ENCODE measurements at places on chromosomes 2 and 18.

GRCh38 chr2:15800495-15801329 is 139.6 kb upstream of the MYCN start:
- peaks cover 14% of the 10 kb centered on the region for H3K27me3 ChIP-seq
- H3K36me3 ChIP-seq, result no peaks in the 10 kb centered on the region
- H3K4me1 ChIP-seq, result no peaks in the 10 kb centered on the region
- ATAC-seq, result peak; percentile 13
- no peak overlapping the region for H3K4me3 ChIP-seq
- no peak overlapping the region for H3K27ac ChIP-seq

GRCh38 chr18:80166725-80167124 is 57.7 kb downstream of the ADNP2 start:
- ATAC-seq, result no peak
- H3K4me1 ChIP-seq, result peaks cover 7% of the 10 kb centered on the region
- H3K4me3 ChIP-seq, result no peak overlapping the region
- peaks cover 6% of the 10 kb centered on the region for H3K36me3 ChIP-seq

DNA sequence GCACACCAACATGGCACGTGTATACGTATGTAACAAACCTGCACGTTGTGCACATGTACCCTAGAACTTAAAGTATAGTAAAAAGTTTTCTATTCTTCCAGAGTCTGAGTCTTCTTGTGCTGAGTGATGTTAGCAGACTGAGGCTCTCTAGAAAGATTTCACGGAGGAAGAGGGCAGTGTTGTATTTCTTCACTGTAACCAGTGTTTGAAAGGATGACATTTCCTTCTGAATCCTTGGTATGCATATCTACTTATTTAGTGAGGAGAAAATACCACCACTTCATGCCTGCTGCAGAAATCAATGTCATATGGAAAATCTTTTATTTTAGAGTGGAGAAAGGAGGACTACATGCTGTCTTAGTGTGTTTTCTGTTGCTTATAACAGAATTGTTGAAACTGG is 357.1 kb downstream of the CCDC85A start:
- no peak for ATAC-seq
- no peaks in the 10 kb centered on the region for H3K27me3 ChIP-seq
- no peaks in the 10 kb centered on the region for H3K36me3 ChIP-seq
- H3K4me1 ChIP-seq, result no peaks in the 10 kb centered on the region

- no peaks in the 10 kb centered on the region for H3K36me3 ChIP-seq
- H3K27me3 ChIP-seq, result no peaks in the 10 kb centered on the region
- H3K27ac ChIP-seq, result no peak overlapping the region
- H3K4me1 ChIP-seq, result no peaks in the 10 kb centered on the region
- no peak for ATAC-seq
- H3K4me3 ChIP-seq, result no peak overlapping the region
Measured at GRCh38 chr2:184610891-184611290, 12.6 kb downstream of the ZNF804A start.

DNA sequence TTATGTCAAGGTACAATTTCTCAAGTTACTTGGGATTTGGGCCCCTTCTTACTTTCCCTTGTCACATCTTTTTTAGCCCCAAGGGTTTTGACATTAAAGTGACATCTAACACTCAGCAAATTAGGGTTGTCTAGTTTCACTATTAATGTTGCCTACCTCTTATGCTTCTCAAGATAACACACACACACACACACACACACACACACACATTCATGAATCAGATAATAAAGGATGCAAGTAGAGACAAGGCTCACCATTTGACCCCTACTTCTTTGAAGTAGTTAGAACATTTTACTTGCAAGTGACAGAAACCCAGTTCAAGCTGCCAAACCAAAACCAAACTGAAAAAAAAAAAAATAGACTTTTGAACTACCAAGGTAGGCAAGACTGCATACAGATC is 138.8 kb downstream of the TRIB2 start:
- no peak overlapping the region for H3K27ac ChIP-seq
- no peaks in the 10 kb centered on the region for H3K27me3 ChIP-seq
- no peak overlapping the region for H3K4me3 ChIP-seq
- H3K36me3 ChIP-seq, result no peaks in the 10 kb centered on the region
- no peaks in the 10 kb centered on the region for H3K4me1 ChIP-seq
- ATAC-seq, result no peak

- H3K27ac ChIP-seq, result no peak overlapping the region
- H3K4me3 ChIP-seq, result no peak overlapping the region
- no peak for ATAC-seq
Measured at GRCh38 chr2:126302043-126302442, 353.9 kb upstream of the GYPC start.

GRCh38 chr18:680392-680791 is 22.9 kb downstream of the TYMS start:
- H3K36me3 ChIP-seq, result peaks cover 33% of the 10 kb centered on the region
- no peak for ATAC-seq
- H3K27me3 ChIP-seq, result no peaks in the 10 kb centered on the region

GRCh38 chr2:222566229-222566628 is 89.7 kb downstream of the FARSB start:
- no peaks in the 10 kb centered on the region for H3K27me3 ChIP-seq
- peaks cover 32% of the 10 kb centered on the region for H3K36me3 ChIP-seq
- no peak overlapping the region for H3K4me3 ChIP-seq
- ATAC-seq, result no peak

DNA sequence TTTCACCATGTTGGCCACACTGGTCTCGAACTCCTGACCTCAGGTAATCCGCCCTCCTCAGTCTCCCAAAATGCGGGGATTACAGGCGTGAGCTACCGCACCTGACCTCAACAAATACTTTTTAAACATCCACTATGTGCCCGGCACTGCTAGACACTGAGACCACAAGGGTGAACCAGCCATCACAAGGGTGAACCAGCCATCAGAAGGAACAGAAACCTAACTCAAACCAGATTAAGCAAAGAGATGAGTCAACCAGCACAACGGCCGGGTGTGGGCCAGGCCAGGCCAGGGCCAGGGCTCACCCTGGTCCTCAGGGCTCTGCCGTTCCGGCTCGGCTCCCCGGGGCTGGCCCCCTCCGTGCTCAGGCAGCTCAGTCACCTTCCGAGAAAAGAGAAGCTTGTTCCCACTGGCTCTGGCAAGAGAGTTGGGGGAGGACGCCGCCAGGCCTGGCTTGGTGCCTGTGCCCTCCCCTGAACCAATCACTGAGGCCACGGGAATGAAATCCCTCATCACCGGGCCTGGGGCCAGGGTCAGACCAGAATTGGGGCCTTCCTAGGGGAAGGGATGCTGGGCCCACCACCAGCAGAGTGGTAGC is 4.4 kb downstream of the TEX44 start:
- no peaks in the 10 kb centered on the region for H3K36me3 ChIP-seq
- peaks cover 7% of the 10 kb centered on the region for H3K4me1 ChIP-seq
- H3K4me3 ChIP-seq, result no peak overlapping the region
- H3K27me3 ChIP-seq, result no peaks in the 10 kb centered on the region
- H3K27ac ChIP-seq, result no peak overlapping the region

- H3K27me3 ChIP-seq, result peaks cover 14% of the 10 kb centered on the region
- no peak for ATAC-seq
- H3K27ac ChIP-seq, result no peak overlapping the region
- H3K4me1 ChIP-seq, result no peaks in the 10 kb centered on the region
- H3K36me3 ChIP-seq, result no peaks in the 10 kb centered on the region
Measured at GRCh38 chr2:183105402-183106134, 18.7 kb upstream of the NUP35 start.

GRCh38 chr2:67612576-67613042 is 215.5 kb downstream of the ETAA1 start:
- no peak overlapping the region for H3K4me3 ChIP-seq
- H3K4me1 ChIP-seq, result no peaks in the 10 kb centered on the region
- H3K27ac ChIP-seq, result no peak overlapping the region
- H3K36me3 ChIP-seq, result no peaks in the 10 kb centered on the region
- no peaks in the 10 kb centered on the region for H3K27me3 ChIP-seq

DNA sequence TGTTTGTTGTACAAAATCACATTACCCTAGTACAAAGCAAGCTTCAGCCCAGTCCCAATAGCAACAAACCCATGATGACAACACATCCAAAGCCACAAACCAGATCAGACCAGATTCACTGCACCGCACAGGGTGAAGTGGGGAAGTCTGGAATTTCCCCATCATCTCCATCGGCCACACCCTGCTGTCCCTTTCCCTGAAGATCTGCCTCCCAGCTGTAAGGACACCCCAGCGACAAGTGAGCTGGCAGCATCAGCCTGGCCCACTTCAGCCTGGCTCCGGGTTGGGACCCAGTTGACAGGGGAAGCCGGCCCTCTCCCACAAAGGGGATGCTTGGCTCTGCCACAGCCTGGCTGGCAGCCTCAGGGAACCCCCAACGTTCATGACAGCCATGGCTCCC is 207.6 kb downstream of the MGAT5 start:
- H3K4me3 ChIP-seq, result no peak overlapping the region
- ATAC-seq, result no peak
- peak overlapping the region; percentile 73 for H3K27ac ChIP-seq
- H3K4me1 ChIP-seq, result peaks cover 24% of the 10 kb centered on the region
- no peaks in the 10 kb centered on the region for H3K27me3 ChIP-seq

DNA sequence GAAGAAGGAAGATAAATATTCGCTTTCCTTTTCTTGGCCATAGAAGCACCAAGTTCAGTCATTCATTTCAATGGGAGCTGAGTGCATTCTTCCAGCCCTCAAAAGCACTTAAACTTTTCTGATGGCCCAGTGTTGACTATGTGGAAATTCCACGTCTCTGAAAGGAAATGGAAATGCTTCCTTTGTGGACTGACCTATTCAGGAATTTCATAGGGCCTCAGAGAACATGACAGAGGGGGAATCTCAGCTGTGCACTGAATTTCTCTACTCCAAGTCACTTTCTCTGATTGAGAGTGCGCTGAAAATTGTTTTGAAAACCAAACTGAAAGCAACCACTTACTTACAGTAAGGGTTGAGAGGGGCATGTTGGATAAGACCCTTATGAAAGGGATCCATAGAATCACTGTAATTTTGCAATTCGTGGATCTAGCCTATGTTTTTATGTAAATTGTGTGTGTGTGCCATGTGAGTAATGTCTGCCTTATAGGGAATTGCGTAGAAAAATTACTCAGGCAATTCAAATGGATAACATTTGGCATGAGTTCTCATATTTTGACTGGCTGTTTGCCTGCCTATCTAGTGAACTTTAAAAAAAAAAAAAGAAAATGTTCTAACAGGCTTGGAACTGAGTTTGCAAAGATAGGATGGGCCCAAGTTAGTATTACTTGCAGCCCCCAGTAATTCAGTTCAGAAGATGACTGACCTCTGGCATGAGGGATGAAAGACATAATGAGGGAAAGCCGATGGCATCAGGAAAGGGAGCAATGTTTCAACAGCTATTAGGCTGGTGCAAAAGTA is 437.0 kb downstream of the PTPRM start:
- H3K4me1 ChIP-seq, result no peaks in the 10 kb centered on the region

- no peak overlapping the region for H3K4me3 ChIP-seq
- no peaks in the 10 kb centered on the region for H3K36me3 ChIP-seq
- no peaks in the 10 kb centered on the region for H3K27me3 ChIP-seq
- no peaks in the 10 kb centered on the region for H3K4me1 ChIP-seq
Measured at GRCh38 chr18:37449618-37450017, 116.0 kb downstream of the CELF4 start.

DNA sequence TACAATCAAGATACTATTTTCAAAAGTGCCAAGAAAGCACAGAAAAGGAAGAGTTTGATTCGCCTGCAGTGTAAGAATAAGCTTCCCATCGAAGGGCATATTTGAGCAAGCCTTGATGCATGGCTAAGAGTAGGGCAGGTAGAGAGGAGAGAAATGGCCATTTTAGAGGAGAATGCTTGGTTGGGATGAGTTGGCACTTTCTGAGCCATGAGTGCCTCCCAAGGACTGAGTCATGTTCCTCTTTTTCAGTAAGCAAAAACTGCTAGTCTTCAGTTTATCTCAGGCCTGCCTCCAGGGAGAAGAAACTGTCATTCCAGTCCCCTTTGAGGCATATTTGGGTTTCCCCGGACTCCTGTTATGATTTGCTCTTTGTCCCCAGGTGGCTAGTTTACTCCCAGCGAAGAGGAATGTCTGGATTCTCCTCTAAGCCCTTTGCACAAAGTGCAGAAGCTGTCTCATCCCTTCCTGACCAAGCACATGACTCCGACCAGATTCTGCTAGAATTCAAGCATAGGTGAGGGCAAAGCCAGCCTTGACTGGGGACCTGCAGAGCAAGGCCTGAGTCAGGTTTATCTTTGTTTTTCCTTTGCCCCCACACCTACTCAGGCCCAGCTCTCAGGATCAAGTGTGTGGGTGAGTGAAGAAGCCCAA is 115.2 kb downstream of the TTC32 start:
- H3K27me3 ChIP-seq, result peaks cover 29% of the 10 kb centered on the region
- no peak overlapping the region for H3K4me3 ChIP-seq
- no peaks in the 10 kb centered on the region for H3K36me3 ChIP-seq
- H3K27ac ChIP-seq, result peak overlapping the region; percentile 33

- H3K27me3 ChIP-seq, result no peaks in the 10 kb centered on the region
- H3K27ac ChIP-seq, result no peak overlapping the region
- H3K36me3 ChIP-seq, result no peaks in the 10 kb centered on the region
- no peaks in the 10 kb centered on the region for H3K4me1 ChIP-seq
- H3K4me3 ChIP-seq, result no peak overlapping the region
Measured at GRCh38 chr2:53036196-53036595, 731.4 kb upstream of the CHAC2 start.

DNA sequence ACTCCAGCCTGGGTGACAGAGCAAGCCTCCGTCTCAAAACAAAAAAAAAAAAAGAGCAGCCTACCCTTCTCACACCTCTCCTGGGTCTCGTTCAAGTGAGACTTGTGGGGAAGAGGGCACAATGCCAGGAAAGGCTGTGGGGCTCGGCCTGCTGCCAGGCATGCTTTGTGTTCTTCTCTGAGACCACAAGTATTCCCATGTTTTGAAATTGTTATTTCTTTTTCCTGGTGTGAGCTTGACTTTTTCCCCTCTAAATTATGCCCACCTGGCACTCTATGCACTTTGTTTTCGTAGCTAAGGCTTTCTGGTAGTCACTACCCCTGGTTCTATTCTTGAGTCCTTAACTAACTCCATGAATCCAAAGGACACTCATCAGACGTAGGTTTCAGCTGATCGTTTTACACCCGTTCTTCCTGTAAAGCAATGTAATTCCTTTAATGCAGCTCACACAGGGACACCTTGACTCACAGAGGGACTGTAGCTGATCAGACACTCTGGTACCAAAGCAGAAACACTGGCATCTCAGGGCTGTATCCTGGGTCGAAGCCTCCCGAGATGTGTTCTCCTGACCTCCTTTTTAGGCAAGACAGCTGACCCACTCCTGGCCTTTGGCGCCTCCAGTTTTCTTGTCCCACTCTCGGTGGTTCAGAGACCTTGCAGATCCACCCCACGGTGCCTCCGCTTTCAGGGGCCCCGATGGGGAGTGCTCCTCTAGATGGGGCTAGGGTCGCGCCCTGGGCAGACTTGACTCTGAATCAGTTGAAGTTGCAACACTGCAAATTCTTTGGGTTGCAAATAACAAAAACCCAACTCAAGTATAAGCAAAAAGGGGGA is 193.3 kb upstream of the AGAP1 start:
- no peak overlapping the region for H3K4me3 ChIP-seq
- peaks cover 22% of the 10 kb centered on the region for H3K27me3 ChIP-seq
- no peak for ATAC-seq
- H3K27ac ChIP-seq, result no peak overlapping the region
